NCI-H82 (cell line): ENCODE measurements at places on chromosomes 7 and 10.

- DNase-seq = peak; percentile 86
These were observed 744 bp downstream of the PPRC1 start for GRCh38 chr10:102133373-102134195.

- DNase-seq = peak; percentile 7
These were observed 4.3 kb upstream of the NEUROG3 start for GRCh38 chr10:69577268-69578232.

- DNase-seq = no peak
These were observed 1147.3 kb downstream of the XPNPEP1 start for GRCh38 chr10:108775911-108776475.

DNA sequence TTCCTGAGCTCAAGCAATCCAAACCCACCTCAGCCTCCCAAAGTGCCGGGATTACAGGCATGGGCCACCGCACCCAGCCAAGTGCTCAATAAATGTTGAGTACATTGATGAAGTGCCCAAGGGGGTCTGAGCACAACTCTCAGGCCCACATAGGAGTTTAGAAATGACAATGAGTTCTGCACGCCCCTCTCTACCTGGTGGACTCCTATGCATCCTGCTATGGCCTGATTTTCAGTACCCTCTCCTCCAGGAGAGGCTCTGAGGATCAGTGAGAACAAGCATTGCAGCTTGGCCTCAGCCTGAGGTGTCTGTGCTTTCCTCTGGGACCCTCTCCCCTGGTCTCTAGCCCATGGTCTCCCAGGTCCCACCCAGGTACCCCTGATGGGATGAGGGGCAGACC is 20.9 kb upstream of the GRIFIN start:
- no peak for DNase-seq

GRCh38 chr7:42222891-42223290 is 14.1 kb downstream of the GLI3 start:
- no peak for DNase-seq

GRCh38 chr7:18494821-18495408 is 634 bp upstream of the HDAC9 start:
- peak; percentile 48 for DNase-seq

DNA sequence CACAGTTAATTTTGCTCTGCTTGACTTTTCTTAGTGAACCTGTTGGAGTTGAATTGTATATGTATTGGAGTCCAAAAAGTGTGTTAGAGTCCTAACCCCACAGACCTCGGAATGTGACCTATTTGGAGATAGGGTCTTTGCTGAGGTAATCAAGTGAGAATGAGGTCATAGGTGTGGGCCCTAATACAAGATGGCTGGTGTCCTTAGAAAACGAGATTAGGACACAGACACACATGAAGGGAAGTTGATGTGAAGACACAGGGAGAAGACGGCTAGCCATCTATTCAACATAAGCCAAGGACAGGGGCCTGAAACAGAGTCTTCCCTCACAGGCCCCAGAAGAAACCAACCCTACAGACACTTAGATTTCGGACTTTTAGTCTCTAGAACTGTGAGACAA is 260.6 kb upstream of the NEBL start:
- no peak for DNase-seq

GRCh38 chr7:140005754-140006503 is 56.8 kb downstream of the PARP12 start:
- DNase-seq = peak; percentile 50

DNA sequence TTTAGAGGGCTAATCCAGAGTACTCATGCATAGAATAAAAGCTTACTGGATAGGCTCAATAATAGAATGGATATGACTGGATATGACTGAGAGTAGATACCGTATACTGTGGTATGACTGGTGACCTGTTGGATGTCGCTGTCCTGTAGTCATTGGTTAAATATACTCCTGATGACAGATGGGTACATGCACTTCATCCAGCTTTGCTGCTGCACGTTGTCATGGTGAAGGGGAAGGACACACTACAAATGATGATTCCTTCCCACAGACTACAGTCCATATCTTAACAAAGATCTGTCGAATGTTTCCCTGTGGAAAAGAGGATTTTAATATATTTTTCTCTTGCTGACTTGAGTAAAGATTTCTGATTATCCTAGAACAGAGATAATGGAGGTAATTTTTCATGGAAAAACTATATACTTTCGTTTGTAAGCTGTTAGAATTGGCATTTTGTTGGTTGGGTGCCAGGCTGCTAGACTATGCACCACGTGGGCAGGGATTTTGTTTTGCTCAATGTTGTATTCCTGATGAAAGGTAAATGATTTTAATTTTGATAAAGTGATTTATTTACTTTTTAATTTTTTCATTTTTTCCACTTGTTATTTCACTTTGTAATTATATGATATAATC is 97.3 kb downstream of the PPP1R9A start:
- DNase-seq = peak; percentile 71

DNA sequence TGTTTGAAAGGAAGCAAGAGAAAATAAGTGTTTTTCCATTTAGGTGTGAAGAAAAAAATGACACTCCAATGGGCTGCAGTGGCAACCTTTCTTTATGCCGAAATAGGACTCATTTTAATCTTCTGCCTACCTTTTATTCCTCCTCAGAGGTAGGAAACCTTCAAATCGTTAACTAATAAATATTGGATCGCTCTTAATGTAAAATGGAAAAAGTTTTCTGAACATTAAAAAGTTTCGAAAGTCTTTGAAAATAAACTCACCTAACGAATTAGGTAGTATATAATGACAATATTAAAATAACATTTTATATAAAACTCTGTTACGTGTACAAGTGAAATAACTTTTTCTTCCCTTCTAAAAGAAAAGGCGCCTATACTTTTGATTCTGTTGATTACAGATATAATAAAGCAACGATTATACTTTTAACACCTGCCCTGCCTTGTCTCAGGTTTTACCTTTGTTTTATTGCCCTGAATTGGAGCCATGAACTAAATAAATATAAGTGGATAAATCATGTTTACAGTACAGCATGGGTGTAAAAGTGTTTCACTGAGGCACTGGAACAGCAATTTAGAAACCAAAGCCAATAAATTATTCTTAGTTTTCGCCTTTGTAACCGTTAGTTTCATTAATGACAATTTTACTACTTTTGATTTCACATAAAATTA is 804 bp downstream of the BCAP29 start:
- DNase-seq = no peak

DNA sequence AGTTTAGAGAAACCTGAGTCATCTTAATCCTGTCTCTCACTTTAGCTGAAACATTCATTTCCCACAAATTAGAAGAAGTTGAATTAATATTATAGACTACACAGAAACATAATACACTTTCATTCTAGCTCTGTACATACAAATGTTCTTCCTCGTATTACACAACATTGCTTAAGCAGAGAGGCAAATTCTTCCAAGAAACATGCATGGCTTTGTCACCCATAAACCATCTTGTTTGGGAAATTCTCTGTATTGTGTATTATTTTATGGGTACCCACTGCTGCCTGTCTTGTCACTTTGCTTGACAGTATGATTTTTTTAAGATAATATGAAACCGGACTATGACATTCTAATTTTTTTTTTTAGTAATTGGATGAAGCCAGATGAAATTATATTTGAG is 104.0 kb downstream of the SRI start:
- no peak for DNase-seq

DNA sequence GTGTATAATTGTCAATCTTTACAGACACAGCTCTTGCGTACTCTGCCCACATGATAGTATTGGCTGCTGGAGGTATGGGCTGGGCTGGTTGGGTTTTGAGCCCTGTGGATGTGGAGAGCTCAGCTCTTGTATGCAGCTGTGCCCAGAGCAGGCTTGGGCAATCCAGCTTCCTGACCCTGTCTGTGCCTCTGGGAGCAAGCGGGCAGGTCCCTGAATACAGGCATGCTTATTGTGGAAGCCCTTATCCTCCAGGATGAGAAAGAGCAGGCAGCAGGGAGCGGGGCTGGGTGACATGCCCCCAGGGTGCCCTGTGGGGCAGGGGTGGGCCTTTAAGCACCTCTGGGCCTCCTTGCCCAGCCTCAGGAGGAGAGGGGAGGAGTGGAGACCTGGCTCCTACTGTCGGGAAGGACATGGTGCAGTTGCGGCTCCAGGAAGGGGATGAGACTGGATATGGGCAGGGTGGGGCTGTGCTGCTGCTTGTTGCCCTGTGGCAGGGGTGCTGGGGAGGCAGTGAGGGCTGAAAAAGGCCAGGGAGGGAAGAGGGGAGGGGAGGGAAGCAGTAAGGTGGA is 32.7 kb upstream of the SH2D4B start:
- DNase-seq = no peak

GRCh38 chr7:154906201-154906600 is 96.7 kb downstream of the PAXIP1 start:
- no peak for DNase-seq

- peak; percentile 18 for DNase-seq
These were observed 222.8 kb downstream of the RELN start for GRCh38 chr7:103766660-103767059.

DNA sequence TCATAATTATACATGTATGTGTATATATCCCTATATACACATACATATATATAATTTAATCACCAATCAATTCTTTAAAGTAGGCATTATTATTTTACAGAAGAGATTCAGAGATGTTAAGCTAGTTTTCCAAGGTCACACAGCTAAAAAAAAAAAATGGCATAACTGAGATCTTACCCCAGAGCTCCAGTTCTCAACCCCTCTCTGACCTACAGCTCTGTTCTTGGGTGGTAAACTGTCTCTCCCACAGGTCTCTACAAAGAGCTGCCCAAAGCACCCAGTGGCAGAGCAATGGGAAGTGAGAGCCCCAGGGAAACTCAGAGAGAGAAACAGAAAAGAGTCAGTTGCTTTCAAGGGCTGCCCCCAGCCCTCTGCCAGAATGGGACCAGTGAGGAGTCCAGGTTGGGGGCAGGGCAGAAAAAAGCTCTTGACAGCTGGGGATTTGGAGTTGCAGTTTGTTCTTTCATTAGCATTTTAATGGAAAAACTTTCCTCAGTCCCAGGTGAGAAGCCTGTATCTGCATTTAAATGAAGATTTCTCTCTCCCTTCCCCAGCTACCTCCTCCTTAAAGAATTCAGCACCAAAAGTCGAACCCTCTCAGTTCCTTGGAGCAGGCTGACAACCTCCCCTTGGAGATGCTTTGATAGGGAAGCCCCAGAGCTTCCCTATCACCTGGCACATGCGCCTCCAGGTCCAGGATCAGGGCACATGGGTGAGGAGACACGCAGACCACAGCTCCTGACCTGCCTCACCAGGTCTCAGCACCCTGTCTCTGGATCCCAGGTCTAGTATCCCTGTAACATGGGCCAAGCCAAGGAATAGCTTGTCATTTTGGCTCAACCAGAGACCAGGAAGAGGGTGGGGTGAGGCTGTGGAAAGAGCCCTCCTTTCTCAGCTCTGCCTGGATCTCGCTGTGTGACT is 388.1 kb downstream of the PLXNA4 start:
- DNase-seq = no peak

GRCh38 chr10:107899075-107899474 is 734.6 kb upstream of the SORCS1 start:
- no peak for DNase-seq

DNA sequence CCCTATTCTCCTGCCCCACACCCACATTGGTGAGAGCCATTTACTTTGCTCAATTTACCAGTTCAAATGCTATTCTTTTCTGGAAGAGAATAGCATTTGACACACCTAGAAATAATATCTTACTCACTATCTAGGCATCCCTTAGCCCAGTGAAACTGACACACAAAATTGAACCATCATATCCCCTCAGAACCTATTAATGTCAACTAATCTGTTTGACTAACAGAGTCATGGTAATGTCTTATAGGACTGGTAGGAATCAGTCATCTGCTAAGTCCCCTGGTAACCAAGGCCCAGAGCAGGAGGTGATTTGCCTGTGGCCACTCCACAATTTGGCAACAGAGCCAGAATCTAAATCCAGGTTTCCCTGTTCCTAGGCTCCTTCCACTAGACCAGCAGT is 63.3 kb downstream of the PPP1R3C start:
- no peak for DNase-seq

GRCh38 chr10:8731121-8732095 is 676.9 kb downstream of the GATA3 start:
- no peak for DNase-seq

- DNase-seq = peak; percentile 31
These were observed 973 bp downstream of the GPR158 start for GRCh38 chr10:25175527-25176420.

DNA sequence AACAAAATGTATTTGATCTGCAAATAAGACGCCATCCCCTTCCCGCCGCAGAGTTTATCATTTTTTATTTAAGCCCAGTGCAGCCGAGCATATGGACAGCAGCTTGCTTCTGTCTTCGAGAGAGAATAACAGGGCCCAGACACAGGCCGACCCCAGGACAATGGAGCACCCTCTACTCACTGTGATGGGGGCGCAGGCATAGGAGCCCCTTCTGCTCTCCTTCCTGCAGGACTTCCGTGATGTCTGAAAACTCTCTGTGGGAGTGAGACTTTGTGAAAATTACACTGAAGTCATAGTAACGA is 134.8 kb downstream of the OAT start:
- no peak for DNase-seq

GRCh38 chr10:70760271-70760787 is 24.8 kb downstream of the TBATA start:
- DNase-seq = no peak

DNA sequence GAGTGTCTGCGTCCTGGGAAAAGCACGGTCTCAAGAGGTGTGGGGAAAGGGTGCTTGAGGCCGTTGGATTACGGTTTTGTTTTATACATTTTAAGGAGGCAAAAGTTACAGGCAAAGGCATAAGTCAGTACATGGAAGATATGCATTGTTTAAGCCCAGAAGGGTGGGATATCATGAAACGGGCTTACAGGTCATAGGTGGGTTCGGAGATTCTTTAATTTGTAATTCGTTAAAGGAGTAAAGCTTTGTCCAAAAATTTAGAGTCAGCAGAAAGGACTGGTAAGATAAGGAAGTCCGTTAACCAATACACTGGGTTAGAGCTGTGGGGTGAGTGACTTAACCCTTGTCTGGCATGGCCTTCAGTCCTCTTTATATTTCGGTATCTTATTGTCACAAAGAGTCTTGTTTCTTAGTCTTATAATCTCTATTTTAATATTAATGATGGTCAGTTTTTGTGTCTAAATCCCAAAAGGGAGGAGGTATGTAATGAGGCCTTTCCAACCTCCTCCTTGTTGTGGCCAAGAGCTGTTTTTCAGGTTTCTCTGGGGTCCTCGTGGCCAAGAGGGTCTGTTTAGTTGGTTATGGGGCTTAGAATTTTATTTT is 12.7 kb downstream of the TSPAN14 start:
- no peak for DNase-seq

DNA sequence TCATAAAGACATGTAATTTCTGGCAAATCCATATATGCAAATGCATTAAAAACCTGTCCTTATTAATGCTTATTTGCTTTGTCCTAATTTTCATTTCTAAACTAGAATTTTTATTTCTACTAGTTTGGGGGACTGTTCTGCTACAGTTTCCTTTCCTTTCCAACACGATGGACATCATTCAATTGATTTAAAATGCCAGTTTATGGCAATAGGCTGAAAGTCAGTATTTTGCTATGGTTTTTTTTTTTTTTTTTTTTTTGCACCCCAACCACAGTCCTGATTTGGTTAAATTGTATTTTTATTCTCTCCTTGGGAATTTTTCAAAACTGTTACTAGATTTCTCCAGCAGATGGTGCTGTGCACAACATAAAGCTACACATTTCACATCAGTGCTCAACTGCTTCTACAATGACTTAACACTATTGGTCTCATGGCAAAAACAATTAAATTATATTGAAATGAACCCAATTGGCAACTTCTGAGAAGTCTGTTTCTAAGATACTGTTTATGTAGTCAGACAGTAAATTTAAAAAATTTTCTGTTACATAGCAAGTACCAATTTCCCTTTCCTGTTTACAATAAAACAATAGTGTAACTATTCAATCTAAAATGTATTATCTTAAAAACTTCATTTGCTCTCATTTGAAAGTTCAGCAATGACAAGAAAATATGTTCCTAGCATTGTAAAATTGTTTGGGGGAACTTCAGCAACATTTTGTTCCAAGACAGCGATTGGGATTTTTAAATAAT is 193.8 kb upstream of the CCDC6 start:
- DNase-seq = peak; percentile 68
